ENCODE measurements at places on chromosomes 3 and 15.

GRCh38 chr15:66505430-66505811 lies 295 bp downstream of the ZWILCH start:
- peak; percentile 39 for DNase-seq

DNA sequence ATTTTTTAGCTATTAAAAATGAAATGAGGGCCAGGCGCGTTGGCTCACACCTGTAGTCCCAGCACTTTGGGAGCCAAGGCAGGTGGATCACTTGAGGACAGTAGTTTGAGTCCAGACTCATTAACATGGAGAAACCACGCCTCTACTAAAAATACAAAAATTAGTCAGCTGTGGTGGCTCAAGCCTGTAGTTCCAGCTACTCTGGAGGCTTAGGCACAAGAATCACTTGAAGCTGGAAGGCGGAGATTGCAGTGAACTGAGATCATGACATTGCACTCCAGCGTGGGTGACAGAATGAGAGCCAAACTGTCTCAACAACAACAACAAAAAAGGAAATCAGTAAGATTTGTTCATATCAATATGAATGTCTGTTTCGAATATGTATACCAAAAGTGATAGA lies 517.1 kb downstream of the ROBO1 start:
- no peak for DNase-seq

GRCh38 chr3:161161603-161162002 lies 56.5 kb upstream of the B3GALNT1 start:
- no peak for DNase-seq

GRCh38 chr3:13827256-13827655 lies 52.6 kb downstream of the WNT7A start:
- no peak for DNase-seq

GRCh38 chr15:99387421-99388168 lies 136.3 kb downstream of the LRRC28 start:
- no peak for DNase-seq

GRCh38 chr3:70312336-70312735 lies at the start of gene MDFIC2:
TSS of gene MDFIC2 (minus strand) at chr3:70312638. CDS start at chr3:70311973, 665 bp downstream.
- DNase-seq, result no peak

GRCh38 chr15:45849136-45849535 lies 214.3 kb downstream of the SQOR start:
- DNase-seq, result no peak

DNA sequence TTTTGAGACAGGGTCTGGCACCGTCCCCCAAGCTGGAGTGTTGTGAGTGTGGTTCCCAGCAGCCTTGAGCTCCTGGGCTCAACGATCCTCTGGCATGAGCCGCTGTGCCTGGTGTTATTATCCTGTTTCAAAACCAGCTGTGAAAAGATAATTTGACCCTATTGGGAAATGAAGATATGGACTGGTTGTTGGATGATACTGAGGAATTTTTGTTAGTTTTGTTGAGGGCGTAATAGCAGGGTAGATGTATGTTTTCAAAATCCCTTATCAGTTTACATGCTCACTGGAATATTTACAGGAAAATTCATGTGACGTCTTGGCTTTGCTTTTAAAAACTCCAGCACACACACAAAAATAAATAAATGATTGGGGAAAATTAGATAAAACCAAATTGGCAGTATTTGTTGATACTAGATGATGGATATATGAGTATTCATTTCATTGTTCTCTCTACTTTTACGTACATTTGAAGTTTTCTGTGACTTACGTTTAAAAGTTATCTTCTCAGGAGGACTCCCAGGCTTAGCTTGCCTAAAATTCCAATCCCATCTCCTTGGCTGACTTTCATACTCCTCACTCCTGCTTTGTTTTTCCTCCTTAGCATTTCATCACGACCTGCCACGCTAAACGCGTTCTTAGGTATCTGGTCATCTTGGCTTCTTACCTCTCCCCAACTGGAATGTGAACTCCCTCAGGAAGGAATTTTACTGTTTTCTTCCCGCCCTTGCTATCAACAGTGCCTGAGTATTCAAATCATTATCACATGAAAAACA lies 56.8 kb upstream of the TFRC start:
- no peak for DNase-seq

DNA sequence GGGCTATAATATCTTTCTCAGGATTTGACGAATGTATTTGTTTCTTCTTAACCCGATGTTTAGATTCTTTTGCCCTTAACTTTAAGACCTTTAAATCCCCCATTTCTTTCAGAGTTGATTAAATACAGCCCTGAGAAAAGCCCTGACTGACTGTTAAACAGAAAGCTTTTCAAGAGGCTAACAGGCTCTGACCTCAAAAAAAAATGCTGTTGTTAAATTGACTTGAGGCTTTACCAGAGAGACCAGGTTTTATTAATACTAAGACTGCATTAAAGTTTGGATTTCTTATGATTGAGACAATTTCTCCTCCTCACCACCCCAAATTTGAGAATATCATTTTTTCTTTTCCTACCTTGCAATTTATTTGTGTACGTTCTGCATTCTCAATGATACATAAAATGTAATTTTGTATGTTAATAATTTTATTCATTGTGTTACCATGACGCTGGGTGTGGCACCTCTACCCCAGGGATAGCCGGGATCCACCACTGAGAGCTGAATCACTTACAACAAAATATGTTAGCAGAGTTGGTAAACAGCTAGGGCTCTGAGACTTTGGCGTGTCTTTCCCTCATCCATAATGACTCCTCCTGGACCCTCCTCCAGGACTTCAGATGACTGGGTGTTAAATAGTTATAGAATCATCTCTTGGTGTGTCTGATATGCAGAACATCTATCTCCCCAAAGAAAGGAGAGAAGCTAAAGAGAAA lies 753.5 kb downstream of the NAALADL2 start:
- no peak for DNase-seq

GRCh38 chr3:99325402-99325801 lies 313.0 kb upstream of the COL8A1 start:
- DNase-seq, result no peak

DNA sequence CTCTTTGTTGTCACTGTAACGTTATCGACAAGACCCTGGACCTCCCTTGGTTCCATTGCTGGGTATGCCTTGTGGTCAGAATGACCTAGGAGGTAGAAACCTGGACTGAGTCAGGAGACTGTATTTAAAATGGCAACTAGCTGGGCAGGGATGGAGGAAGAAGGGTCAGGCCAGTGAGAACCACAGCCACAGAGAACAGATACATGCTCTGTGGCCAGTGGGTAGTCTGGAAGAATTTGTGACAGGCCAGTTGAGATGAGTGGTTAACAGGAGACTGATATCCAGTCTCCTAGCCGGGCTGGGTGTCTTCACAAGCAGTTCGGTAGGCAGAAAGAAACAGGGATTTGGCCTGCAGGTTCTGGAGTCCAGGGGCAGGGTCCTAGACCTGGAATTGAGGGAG lies 58.9 kb downstream of the SNRK start:
- no peak for DNase-seq

GRCh38 chr3:69250014-69250413 lies 127.6 kb upstream of the LMOD3 start:
- no peak for DNase-seq

GRCh38 chr3:18007980-18008379 lies 265.5 kb upstream of the TBC1D5 start:
- DNase-seq, result no peak

DNA sequence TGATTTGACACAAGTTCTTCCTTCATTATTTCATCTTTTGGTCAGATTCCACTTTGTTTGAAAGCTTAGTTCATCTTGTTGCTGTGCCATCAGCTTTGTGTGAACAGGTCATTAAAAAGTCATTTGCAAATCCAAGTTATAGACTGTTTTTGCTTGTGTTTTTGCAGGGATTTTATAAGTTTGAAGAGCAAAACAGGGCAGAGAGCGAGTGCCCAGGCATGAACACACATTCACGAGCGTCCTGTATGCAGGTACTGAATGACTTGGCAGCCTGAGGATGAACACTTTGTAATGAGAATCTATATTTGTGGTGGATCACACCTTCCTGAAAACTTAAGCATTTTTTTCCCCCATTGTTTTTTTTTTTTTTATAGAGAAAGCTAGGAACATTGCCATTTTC lies 60.6 kb upstream of the SAMMSON start:
- no peak for DNase-seq

- no peak for DNase-seq
Measured at GRCh38 chr3:12196684-12197083, 38.0 kb upstream of the TIMP4 start.

DNA sequence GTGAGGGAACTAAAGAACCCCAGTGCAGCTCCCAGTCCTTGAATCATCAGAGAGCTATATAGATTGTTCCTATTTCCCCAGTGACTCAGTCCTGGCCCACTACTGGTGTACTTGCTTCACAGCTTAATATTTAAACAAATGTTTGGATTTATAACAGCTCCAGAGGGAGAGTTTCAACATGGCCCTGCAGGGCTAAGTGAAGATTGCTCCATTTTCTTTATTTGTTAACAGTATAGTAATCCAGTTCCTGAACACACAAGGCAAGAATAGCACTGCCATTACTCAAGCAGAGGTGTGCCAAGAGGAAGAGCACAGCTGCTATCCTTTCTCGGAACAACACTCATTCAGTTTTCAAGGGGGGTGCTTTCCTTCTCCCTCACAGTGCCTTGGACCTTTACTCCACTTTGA lies 6.5 kb downstream of the SQOR start:
- DNase-seq, result no peak

- DNase-seq, result no peak
Measured at GRCh38 chr15:50358845-50359244, 3.8 kb upstream of the GABPB1 start.

DNA sequence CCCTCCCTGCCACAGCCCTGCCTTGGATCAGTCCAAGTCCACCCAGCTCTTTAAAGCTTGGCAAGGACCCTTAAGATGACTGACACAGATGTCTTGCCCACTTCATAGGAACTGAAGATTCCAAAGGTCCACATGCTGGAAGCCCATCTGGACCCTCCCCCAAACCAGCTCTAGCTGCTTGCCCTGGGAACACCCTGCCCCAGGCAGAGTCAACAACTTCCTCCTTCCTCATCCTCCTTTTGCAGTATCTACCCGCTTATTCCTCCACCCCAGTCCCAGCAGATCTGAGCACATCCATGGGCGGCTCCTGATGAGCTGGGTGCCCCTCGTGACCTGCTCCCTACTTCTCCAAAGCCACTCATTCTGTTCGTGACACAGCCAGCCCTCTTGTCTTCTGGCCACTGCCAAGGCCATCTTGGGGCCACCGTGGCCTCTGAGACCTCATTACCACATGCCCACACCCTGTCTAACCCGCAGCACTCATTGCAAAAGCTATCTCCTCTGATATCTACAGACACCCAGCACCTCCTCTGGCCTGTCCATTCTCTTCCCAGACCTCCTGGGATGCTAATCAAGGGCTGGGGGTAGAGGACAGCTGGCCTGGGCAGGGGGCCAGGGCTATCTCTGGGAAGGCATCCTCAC lies 2.0 kb upstream of the PFKFB4 start:
- no peak for DNase-seq

GRCh38 chr3:197352382-197352781 lies 54.0 kb upstream of the DLG1 start:
- DNase-seq, result no peak

DNA sequence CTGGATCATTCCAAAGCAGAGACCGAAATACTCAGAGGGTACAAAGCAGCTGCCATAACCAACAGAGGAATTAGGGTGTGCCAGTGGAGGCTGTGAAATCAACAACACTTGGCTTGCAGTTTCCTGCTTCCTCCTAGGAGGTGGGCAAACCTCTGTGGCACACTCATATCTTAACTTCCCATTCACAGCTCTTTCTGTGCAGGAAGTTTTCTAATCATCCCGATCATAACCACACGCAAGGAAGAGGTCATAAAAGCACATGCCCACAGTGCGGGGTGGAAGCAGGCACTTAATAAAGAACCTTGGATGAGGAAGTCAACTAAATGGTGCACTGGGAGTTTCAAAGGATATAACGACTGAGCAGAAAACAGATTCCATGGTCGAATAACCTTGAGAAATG lies 5.1 kb downstream of the SCAMP2 start:
- no peak for DNase-seq

DNA sequence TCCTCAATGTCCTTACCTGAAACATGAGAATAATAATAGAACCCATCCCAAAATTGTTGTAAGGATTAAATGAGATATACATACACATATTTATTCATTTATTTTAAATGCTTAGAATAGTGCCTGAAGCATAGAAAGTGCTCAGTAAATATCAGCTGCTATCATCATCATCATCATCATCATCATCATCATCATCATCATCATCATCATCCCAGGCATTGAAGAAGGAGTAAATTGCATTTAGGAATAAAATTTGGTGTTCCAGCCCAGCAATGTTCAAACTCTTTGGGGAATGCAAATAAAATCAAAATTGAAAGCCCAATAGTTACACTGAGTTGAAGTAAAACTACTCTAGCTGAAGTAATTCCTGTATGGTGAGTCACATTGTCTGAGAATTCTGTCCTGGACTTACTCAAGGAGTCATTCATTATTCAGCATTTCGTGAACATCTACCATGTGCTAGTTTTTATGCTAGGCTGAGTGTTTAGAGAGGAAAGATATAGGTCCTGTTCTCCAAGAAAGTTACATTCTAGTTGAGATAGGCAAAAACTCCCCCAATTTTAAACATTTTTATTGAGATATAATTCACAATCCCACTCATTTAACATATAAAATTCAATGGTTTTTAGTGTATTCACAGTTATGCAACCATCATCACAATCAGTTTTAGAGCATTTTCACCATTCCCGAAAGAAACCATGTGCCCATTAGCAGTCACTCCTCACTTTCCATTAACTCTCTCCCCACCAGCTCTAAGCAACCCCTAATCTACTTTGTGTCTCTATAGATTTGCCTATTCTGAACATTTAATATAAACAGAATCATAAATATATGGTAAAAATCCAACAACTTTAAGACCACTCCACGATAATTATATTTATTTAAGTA lies 107.2 kb downstream of the FRMD5 start:
- no peak for DNase-seq

DNA sequence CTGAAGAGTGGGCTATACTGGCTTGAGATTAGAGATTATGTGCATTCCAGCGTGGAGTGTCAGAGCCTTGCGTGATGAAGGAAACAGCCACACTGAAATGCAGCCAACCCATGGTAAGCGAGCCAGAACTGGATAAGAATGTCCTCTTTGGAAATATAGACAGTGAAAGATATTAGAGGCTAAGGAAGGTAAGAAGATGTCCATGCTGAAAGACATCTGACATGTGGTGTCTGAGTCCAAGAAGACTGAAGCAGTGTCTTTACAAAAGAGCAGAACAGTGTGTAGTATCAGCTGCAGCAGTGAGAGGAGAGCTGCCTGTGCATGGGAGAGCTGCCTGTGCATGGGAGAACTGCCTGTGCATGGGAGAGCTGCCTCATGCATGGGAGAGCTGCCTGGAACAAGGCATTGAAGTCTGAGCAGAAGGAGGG lies 672.2 kb downstream of the DIPK2A start:
- no peak for DNase-seq

- DNase-seq, result no peak
Measured at GRCh38 chr15:64503197-64503596, 42.8 kb downstream of the ZNF609 start.

GRCh38 chr3:123039178-123039577 lies 11.6 kb upstream of the SEMA5B start:
- DNase-seq, result no peak

GRCh38 chr3:54159917-54160316 lies 37.6 kb downstream of the CACNA2D3 start:
- no peak for DNase-seq

Data from urinary bladder (tissue), 4 donors.